Stimulated activated CD8-positive, alpha-beta memory T cell treated with anti-CD3 and anti-CD28 coated beads, Interleukin-7, amount 100 ng/mL, for 4 hours (primary cell): ENCODE measurements at places on chromosomes 6 and 20.

GRCh38 chr20:17229256-17229655 lies 2.4 kb downstream of the PCSK2 start:
- DNase-seq = no peak

DNA sequence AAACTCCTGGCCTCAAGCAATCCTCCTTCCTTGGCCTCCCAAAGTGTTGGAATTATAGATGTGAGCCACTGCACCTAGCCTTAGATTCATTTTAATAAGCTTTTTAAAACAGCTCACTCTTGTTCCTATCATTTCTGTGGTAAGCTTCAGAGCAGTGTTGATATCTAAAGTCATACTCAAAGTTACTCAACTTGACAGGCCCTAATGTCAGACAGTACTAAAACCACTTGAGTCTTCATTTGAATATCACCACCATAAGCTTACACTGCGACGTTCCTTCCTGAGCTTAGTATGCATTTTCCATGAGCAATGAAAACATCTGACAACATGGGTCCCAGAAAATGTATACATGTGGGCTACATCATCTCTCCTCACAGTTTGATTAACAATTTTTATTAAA lies 6.0 kb downstream of the FUCA2 start:
- no peak for DNase-seq

- DNase-seq = no peak
Measured at GRCh38 chr6:112639391-112639831, 292.3 kb downstream of the RFPL4B start.

DNA sequence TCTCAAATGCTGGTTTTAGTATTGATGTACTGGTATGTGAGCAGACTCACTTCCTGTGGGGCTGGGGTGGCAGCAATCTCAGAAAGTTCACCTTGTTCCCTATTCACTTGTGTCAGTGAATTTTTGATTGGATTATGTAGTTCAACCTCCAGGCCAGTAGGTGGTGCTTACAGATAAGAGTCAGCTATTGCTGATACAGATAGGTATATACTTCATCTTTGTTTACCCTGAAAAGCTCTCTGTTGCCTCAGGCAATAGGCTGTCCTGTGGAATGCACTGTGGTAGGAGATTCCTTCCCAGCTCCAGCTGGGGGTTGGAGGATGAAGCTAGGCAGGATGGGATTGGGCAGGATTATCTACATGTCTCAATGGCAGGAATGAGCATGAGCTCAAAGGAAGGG lies 851.2 kb upstream of the EYS start:
- DNase-seq = no peak

DNA sequence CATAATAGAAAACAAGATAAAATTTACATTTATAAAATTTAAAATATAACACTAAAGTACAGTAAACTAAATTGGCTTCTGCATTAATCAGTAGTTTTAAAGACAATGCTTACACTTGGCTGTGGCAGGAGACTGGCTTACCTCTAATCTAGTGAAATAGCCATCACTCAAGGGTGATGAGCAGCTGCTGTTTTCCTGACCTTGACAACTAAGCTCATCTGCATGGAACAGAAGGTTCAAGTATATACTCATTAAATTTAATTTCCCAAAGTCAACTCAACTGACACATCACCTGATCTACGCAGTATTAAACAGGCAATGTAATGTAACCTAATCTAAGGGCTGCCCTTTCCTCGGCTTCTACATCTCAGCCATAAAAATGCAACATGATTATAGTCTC lies 14.5 kb downstream of the TMX4 start:
- DNase-seq = no peak

DNA sequence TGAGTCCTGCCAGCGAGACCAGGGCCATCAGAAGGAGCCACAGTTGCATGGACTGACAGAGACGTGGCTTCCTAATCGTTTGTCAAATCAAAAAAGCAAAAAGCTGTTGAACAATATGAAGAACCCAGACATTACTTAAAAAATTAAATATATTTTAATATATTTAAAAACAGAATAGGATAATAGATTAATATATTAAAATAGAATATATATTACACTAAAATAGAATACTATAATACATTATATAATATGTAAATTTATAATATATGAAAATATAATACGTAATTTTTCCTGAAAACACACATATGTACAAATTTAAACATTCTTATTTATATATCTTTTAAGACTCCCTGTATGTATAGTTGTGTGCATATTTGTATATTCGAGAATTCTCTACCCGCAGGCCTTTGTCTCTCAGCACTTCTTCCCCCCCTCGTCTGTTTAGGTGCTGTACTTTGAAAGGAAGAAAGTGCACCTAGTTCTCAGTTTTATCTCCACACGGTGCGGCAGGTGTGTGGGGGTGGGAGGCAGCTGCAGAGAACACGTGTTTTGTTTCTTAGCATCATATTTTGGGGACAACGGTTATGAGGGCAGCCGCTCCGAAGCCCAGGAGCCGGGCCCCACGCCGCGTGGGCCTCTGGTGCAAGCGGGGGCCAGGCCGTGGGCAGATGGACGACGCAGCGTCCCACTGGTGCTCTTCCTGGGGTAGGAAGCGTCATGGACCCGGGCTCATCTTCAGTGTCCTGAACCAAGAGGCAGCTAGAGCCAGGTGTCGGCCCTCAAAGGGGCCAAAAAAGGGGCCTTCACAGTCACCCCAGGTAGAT lies 72.2 kb upstream of the MPC1 start:
- DNase-seq = no peak

GRCh38 chr20:57270204-57270984 lies 4.0 kb upstream of the BMP7 start:
- DNase-seq = no peak

DNA sequence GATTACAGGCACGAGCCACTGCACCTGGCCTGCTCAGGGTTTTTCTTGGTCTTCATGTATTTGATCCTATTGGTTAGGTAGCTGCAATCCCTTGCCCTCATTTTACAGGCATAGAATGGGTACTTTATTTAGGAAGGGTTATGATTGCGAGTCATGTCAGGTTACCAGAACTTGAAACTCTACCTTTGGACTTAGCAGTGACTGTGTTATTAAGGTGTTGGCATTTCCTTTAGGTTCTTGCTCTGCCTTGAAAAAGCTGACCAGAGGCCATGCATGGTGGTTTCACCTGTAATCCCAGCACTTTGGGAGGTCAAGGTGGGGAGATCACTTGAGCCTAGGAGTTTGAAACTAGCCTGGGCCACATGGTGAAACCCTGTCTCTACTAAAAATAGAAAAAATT lies 24.5 kb downstream of the JARID2 start:
- DNase-seq = no peak

- no peak for DNase-seq
Measured at GRCh38 chr6:136811272-136811671, 11.1 kb upstream of the PEX7 start.

DNA sequence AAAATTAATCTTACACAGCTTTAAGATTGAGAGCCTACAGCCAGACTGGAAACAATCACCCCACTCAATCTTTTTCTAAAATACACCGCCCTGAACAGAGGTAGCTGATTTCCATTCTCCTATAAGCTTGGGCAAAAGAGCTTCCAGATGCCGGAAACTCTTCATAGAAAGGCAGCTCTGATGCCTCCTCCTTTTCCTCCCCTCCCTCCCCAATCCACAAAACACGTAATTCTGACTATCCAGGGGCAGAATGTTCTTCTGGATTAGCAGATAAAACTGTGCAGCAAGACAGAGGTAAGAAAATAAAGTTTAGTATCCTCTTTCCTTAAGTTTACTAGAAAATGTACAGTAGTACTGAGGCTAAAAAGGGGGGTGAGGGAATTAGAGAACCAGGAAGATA lies 15.8 kb downstream of the ADNP start:
- DNase-seq = no peak

DNA sequence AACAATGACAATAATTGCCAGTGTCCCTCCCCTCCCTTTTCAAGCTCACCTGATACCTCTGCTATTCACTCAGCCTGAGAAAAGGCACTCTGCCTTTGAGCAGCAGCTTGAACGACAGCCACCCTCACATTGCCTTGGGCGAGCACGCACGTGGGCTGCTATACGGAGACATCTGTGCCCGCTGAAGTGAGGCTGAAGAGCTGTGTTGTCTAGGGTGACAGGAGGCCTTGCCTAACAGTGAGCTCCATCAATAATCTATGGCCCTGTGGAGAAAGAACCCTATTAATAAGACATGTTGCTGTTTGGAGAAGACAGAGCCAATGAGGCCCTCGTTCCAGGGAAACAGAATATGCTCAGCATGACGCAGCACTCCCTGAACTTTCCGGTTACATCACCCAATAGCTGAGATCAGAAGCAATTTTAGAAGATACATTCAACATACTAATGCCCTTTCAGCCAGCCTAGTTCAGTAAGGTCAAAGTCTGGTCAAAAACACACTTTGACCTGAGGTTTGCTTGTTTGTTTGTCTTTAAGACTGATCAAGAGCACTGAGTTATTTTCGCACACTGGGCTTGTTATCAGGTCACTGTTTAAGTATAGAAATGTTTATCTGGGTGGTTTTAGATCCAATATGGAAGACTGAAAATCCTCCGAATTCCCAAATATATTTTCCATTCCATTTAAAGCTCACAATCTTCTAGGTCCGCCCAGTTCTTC lies 30.6 kb downstream of the RBM24 start:
- DNase-seq = no peak

- DNase-seq = no peak
Measured at GRCh38 chr6:44250718-44251123, 3.8 kb downstream of the HSP90AB1 start.

- DNase-seq = no peak
Measured at GRCh38 chr6:123524781-123525180, 112.0 kb downstream of the TRDN start.

- no peak for DNase-seq
Measured at GRCh38 chr6:111722179-111722731, 116.6 kb upstream of the TRAF3IP2 start.

GRCh38 chr6:81455641-81456040 lies 296.8 kb downstream of the TENT5A start:
- no peak for DNase-seq

GRCh38 chr20:52731093-52731492 lies 241.1 kb upstream of the TSHZ2 start:
- DNase-seq = no peak

DNA sequence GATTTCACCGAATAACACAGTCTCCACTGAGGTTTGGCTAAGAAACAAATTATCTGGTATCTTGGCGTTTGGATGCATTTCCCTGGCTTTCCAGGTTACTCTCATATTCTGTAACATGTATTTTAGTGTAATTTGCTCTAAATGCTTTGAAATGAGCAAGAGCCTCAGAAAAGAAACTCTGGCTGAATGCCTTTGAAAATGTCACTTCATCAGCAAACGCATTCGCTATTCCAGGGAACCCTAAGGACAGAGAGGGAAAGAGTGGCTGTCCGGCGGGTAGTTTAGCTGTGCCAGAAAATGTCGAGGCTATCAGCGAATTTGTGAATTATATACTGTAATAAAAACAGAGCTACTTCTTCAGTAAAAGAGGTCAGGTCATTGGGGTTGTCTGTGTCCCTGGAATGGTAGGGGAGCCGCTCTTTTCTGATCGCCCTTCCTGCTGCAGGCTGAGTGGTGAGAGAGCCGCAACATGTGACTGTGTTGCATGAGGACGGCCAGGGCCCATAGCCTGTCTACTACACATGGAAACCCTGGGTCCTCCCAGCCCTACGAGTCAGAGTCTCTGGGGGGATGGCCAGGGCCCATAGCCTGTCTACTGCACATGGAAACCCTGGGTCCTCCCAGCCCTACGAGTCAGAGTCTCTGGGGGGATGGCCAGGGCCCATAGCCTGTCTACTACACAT lies 57.3 kb downstream of the SMOC2 start:
- no peak for DNase-seq

- no peak for DNase-seq
Measured at GRCh38 chr20:58059260-58059544, 169.3 kb downstream of the ANKRD60 start.

- DNase-seq = no peak
Measured at GRCh38 chr6:107819964-107820337, 4.2 kb downstream of the SCML4 start.

DNA sequence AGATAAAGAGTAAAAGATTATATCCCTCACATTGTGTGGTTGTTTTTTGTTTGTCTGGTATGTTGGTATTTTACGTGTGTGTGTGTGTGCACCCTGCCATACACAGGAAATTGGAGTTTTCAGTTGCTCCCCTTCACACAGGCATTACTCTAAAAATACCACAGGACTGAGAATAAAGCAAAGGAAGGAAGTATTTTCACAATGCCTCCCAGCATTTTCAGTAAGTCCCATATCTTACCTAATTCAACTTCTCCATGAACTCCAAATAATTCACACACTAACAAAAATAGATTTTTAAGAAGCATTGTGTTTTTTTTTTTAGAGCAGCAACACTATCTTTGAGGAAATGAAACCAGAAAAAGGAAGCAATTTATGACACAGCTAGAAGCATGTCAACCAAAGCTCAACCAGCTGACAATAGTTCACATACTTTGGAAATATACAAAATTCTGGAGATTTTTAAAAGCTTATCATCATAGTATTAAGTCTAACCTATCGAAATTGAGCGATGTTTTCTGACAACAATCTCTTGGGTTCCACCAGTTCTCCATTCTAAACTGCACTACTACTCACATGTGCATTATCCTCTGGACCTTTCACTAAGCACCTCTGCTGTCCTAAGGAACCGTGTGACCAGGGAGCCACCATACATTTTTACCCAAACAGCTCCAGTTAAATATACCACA lies 2.1 kb downstream of the UBE2J1 start:
- DNase-seq = no peak

DNA sequence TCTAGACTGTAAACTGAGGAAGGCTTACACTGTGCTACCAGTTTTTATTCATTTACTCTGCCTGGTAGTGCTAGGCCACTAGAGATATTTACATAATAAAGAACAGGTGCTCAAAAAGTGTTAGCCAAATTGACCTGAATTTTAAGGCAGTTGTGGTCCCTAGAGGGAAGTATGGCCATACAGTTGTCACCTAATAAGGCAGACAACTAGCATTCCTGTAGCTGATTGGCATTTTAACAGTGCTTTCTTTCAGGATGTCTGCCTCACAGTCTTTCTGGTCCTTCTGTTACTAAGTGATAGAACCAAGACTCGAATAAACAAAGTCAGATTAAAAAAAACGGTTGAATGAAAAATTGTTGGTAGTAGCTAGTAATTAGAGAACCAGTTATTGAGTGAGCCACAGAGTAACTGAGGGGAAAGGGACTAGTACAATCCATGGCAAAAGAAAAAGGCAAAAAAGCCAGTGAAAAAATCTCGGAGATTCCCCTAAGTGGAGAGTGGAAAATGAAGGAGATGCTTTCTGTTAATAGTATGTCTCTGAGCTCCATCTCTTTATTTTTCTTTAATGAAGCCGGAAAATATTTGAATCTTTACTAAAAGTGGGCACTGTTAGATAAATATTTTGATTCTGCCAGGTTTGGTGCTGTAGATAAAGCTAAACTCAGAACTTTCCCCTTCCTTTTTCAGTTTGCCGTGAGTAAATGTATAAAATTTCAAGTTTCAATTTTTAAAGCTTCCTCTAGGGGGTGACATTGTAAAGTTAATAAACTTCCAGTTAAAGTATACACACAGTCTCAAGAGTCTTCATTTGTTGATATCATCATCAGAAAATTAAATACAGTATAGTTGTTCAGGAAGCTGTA lies 9.1 kb downstream of the VTA1 start:
- DNase-seq = no peak

DNA sequence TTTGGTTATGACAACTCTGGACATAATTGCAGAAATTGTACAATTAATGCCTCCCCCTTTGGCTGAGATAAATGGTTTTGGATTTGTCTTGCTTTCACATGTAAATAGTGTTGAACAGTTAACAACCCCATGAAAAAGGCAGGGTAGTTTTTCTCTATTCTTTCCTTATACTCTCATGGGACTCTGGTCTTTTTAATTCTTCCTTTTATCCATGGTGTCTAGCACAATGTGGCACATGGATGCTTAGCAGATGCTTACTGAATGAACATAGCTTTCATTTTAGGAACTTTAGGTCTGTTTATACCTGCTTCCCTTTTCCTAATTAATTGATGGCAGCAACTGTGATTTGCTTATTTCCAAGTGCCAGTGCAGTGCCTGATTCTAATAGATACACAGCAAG lies 75.6 kb downstream of the NCOA3 start:
- DNase-seq = no peak
